IPS-NIHi11 (cell line): ENCODE measurements at places on chromosomes 1 and 21.
A peak's percentile ranks its signal among the peaks of the same experiment; 100 is the strongest.

DNA sequence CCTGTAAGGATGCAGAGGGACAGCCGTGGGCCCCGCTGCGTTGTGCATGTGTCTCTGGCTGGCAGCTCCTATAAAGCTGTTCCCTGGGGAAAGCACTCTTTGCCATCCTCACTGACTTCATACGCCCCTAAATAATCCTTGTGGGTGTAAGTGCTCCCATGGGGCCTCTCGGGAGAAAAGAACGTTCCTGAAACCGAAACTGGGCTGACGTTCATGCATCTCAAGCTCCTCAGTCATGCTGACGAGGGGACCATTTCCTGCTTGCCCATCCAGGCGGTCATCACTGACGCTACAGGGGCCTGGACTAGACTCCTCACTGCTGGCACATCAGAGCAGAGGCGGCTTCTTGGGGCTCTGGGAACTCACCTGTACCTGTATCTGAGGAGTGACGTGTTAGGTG lies 73.1 kb upstream of the USP24 start:
- no peak for DNase-seq

GRCh38 chr1:245001252-245001651 lies 136.9 kb upstream of the HNRNPU start:
- no peak for DNase-seq

GRCh38 chr1:211742272-211742671 lies 66.9 kb upstream of the NEK2 start:
- DNase-seq: no peak

GRCh38 chr1:185404907-185405568 lies 88.0 kb upstream of the IVNS1ABP start:
- no peak for DNase-seq

DNA sequence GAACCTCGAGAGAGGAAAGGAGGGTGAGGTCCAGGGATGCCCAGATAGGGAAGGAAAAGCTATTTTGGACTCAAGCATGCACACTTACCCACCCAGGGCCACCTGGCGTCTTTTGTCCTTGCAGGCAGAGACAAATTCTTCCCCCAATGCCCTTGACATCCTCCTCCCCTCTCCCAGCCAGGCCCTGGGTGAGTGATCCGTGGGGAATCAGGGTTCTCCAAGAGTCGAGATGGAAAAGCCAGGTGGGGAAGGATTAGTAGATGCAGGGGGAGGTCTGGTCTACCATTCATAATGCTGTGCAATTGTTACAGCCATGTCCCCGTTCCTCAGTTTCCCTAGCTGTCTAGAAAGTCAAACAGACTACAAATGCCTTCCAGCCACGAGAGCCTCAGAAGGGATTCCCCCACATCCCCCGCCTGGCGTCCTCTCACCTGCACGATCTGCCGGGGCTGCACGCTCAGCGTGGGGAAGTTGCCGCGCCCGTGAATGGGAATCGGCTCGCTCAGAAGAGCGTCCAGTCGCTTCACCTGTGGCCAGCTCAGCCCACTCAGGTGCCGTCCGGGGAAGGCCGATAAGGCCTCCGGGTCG lies 580 bp downstream of the TENT5B start:
- DNase-seq: no peak

- no peak for DNase-seq
Observed at GRCh38 chr21:27371115-27371974, 404.5 kb upstream of the ADAMTS5 start.

DNA sequence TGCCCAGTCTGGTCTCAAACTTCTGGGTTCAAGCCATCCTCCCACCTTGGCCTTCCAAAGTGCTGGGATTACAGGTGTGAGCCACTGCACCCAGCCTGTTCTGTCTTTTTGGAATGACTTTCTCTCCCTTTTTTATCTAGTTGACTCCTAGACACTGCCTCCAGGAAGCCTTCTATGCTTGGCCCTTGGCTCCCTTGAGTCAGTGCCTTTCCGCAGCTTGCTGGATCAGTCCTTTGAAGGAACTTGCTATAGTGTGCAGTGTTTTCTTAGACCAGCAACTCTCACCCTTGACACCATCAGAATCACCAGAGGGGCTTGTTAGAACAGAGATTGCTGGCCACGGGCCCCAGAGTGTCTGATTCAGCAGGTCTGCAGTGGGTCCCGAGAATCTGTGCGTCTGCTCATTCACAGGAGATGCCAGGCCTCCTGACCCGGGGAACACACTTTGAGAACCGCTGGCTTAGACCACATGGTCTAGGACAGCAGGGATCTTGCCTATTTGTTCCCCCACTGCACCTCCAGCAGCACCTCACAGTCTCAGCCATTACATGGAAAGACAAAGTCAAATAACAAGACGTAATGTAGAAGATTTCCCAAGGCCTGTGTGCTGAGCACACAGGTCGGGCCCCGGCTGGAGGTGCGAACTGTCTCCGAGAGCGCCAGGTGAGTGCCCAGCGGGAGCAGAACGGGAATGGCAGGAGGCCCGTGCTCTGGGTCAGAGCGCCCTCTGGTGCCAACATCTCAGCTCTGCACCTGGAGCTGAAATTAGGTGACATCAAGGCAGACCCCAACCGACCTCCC lies 27.4 kb upstream of the CTPS1 start:
- DNase-seq: peak; percentile 91

GRCh38 chr1:110511436-110511835 lies 7.5 kb downstream of the KCNA10 start:
- no peak for DNase-seq

DNA sequence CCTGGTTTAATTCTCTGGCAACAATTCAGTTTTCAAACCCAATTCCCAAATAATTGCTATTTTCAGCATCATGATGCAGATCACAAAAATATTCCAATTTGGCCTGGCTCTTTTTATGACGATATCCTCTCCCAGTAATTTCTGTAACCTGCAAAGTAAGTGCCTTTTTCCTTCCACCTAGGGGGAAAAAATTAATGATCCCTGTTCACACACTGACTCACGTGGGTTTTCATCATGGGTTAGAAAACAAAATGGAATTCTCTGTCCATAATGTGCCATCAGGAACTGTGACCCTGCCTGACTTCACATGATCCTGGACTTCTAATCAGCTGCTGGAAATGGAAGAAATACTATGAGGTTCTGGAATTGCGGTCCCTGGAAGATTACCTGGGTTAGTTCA lies 24.5 kb downstream of the AK2 start:
- DNase-seq: no peak
